ENCODE measurements at places on chromosomes 16 and 17. TPM values are rescaled to one million over a fixed set of nuclear protein-coding genes. Genes with fewer than 3 reads are reported as not detected.
A peak's percentile ranks its signal among the peaks of the same experiment; 100 is the strongest.

The EVI2B gene
- 6.2 TPM for total RNA-seq

The EXOC3L1 gene
- total RNA-seq = not detected

DNA sequence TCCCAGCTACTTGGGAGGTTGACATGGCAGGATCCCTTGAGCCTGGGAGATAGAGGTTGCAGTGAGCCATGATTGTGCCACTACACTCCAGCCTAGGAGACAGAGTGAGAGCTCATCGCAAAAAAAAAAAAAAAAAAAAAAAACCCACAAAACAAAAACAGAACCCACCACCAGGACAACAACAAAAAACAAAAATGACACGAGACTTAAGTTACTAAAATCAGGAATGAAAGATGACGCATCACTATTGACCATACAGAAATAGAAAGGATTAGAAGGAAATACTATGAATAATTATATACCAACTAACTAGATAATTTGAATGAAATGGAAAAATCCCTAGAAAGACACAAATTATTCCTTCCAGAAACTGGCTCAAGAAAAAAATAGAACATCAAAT lies 432.4 kb upstream of the PMFBP1 start:
- no peaks in the 10 kb centered on the region for H3K27me3 ChIP-seq
- H3K27ac ChIP-seq = no peak overlapping the region
- no peak overlapping the region for H3K4me3 ChIP-seq

- peak overlapping the region; percentile 96 for H3K27ac ChIP-seq
- H3K4me1 ChIP-seq = peaks cover 44% of the 10 kb centered on the region
- H3K27me3 ChIP-seq = no peaks in the 10 kb centered on the region
Measured at GRCh38 chr17:43171586-43172487, 823 bp downstream of the NBR1 start.
